ENCODE measurements at places on chromosomes 2 and 18.

- DNase-seq: no peak
These were observed 33.9 kb downstream of the PDIA6 start for GRCh38 chr2:10778724-10779115.

GRCh38 chr2:74205596-74205995 lies 7.2 kb downstream of the MTHFD2 start:
- no peak for DNase-seq

GRCh38 chr2:236164925-236165841 lies 3.0 kb downstream of the GBX2 start:
- DNase-seq: no peak

- no peak for DNase-seq
These were observed 113.2 kb downstream of the ACKR3 start for GRCh38 chr2:236682651-236683422.

DNA sequence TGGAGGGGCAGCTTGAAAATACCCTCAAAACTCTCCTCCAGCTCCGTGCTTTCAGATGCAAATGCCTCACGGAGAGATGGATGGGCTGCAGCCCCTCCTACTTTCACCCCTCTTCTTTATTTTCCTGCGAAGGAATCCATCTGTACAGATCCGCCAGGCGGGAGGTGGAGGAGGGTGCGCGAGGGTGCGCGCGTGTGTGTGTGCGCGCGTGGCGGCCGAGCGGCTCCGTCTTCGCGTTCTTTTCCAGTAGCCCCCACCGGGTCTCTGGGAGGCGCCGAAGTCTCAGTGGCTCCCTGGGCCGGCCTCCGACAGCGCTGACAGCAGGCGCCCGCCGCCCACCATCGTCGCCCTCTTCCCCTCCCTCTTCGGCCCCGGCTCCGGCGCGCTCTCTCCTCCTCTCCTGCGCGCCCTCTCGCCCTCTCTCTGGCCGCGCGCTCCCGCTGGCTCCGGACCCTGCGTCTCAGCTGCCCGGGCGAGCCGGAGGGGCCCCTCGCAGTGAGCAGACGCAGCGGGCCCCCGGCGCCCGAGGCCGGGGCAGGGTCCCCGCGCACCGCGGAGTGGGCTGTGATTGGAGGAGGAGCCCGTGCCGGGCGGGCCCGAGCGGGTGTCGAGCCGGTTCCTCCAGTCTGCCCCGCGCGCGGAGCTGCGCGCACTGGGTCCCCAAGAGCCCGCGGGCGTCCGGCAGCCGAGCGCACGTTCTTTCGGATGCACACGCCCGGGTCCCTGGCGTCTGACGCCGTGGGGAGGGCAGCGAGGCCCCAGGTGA lies at the start of gene CDH7:
Gene CDH7 (plus strand): TSS at position 624 of the 766 bp plus-strand sequence. CDS start 11,831 bp downstream, outside the sequence.
- DNase-seq: no peak

DNA sequence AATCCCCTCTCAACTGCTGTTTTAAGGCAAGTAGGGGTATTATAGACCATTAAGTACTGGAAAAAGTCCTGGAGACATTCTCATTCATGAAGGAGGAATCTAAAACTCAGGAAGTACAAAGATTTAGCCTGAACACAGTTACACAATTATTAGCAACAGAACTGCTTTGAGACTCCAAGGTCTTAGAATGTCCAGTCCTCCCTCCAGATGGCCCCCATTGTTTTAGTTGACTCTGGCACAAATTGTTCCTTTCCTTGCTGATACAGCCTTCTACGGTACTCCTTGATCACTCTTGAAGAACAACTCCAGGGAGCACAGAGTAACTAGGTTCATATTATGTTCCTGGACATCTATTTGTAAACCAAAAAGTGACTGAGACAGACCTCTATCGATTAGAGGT lies 210.1 kb upstream of the RND3 start:
- DNase-seq: no peak

DNA sequence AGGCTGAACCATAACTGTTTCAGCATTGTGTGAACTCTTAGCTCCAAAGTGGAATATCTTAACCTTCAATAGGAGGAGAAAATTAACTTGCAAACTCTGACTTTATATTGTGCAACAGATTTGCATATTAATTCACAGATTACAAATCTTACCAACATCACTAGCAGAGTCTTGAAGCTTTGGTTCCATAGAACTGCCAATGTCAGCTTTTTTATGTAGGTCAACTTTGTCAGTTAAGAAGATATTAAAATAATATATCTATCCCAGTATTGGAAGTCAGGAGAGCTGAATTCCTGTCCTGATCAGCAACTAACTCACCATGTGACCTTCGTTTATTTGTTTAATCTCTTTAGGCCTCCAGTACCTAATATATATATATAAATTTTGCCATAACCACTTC lies 121.8 kb downstream of the EPHA4 start:
- DNase-seq: no peak

DNA sequence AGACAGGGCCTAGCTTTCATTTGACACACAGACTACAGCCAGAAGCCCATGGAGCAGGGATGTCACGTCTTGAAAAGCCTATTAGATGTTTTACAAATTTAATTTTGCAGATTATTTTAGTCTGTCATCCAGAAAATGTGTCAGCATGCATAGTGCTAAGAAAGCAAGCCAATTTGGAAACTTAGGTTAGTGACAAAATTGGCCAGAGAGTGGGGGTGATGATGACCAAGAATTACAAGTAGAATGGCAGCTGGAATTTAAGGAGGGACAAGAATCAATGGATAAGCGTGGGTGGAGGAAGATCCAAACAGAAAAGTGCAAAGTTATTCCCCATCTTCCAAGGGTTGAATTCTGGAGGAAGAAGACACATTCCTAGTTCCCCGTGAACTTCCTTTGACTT lies 7.8 kb upstream of the IL1RL2 start:
- no peak for DNase-seq

DNA sequence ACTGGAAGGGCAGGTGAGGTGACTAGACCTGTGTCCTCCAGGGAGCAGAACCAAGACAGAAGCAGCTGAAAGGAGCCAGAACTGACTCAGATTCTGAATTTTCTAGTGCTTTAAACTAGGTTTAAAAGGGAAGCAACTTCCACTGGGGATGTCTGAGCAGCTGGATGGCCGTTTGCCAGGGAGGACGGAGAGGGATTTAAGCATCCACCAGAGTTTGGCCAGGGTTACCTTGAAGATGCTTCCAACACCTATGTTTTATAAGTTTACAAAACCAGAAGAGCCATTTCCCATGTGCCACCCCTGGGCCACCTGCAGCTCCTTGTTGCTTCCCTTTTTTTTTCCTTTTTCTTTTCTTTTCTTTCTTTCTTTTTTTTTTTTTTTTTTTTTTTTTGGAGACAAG lies 48.6 kb upstream of the RBM44 start:
- DNase-seq: no peak

Measured in stimulated activated CD4-positive, alpha-beta T cell treated with anti-CD3 and anti-CD28 coated beads, Interleukin-1b, Interleukin-23, amount 100 ng/mL, for 4 hours (primary cell).